ENCODE measurements at places on chromosomes 2 and 18. TPM values are rescaled to one million over a fixed set of nuclear protein-coding genes. Genes with fewer than 3 reads are reported as not detected.

ANKMY1 gene
- total RNA-seq: 42.6 TPM

PLEK gene
- total RNA-seq: 34.8 TPM

GATA6 gene
- not detected for total RNA-seq

ST8SIA5 gene
- total RNA-seq: not detected

LOXHD1 gene
- total RNA-seq: 0.30 TPM

DNER gene
- not detected for total RNA-seq

TMEM247 gene
- total RNA-seq: not detected

ABCB11 gene
- total RNA-seq: not detected

ELOA2 gene
- total RNA-seq: not detected

TMEM178A gene
- total RNA-seq: 0.65 TPM

CCT7 gene
- total RNA-seq: 132 TPM

ABCG8 gene
- not detected for total RNA-seq

GPR45 gene
- total RNA-seq: not detected

ERMN gene
- total RNA-seq: 10.2 TPM

GREB1L gene
- not detected for total RNA-seq

SMYD5 gene
- 37.0 TPM for total RNA-seq

ACOXL gene
- not detected for total RNA-seq

FBXO48 gene
- 1.7 TPM for total RNA-seq

CENPA gene
- 0.52 TPM for total RNA-seq

TFCP2L1 gene
- not detected for total RNA-seq

IL1RN gene
- 0.68 TPM for total RNA-seq

CFAP221 gene
- not detected for total RNA-seq

MC4R gene
- not detected for total RNA-seq

DSG4 gene
- not detected for total RNA-seq

VWC2L gene
- total RNA-seq: not detected

CPLX4 gene
- total RNA-seq: not detected

STAM2 gene
- total RNA-seq: 12.2 TPM

WNT6 gene
- total RNA-seq: not detected

PAIP2B gene
- 2.4 TPM for total RNA-seq

CNDP1 gene
- total RNA-seq: 0.23 TPM

LRRC30 gene
- not detected for total RNA-seq

SMC6 gene
- total RNA-seq: 14.4 TPM

STEAP3 gene
- 0.10 TPM for total RNA-seq

DYSF gene
- 0.34 TPM for total RNA-seq

TAF4B gene
- total RNA-seq: 9.2 TPM

CHST9 gene
- total RNA-seq: not detected

CFC1 gene
- total RNA-seq: not detected

ACMSD gene
- total RNA-seq: not detected

PLCL1 gene
- 27.2 TPM for total RNA-seq

MYO5B gene
- 0.12 TPM for total RNA-seq

LRRTM4 gene
- not detected for total RNA-seq
